Upper lobe of left lung (tissue), 6 donors: ENCODE measurements at places on chromosomes 11 and 22. TPM values are rescaled to one million over a fixed set of nuclear protein-coding genes. Genes with fewer than 3 reads are reported as not detected.

GRCh38 chr11:133582750-133583149, 50.4 kb upstream of the OPCML start:
- no peak for DNase-seq

DNA sequence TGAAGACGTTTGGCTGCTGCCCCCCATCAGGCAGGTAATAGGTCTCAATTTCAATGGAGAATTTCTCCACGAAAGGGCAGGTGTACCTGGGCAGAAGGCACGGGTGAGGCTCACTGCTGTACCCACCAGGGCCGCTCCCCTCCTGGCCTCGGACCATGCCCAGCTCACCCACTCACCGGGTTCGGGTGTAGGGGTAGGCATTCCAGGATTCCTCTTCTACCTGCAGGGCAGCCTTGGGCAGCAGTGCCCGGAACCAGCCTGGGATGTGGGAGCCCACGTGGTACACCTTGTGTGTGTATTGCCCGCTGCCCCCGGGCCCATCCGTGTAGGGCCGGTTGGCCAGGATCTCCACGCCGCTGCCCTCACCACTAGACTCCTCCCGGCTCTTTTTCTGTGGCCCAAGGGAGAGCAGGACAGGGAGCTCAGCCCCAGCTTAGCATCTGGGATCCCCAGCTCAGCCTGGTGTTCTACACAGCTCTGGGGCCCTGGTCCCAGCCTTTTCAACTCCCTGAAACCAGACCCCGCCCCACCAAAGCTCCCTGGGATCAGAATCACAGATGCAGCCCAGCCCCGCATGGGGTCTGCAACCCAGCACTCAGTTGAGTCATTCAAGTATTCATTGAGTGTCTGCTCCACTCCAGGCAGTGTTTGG, 2.7 kb downstream of the PITPNM1 start:
- peak; percentile 68 for DNase-seq

GRCh38 chr11:45678976-45679375, 13.6 kb upstream of the CHST1 start:
- no peak for DNase-seq

GRCh38 chr11:8332196-8332595, 68.5 kb upstream of the LMO1 start:
- peak; percentile 30 for DNase-seq

DNA sequence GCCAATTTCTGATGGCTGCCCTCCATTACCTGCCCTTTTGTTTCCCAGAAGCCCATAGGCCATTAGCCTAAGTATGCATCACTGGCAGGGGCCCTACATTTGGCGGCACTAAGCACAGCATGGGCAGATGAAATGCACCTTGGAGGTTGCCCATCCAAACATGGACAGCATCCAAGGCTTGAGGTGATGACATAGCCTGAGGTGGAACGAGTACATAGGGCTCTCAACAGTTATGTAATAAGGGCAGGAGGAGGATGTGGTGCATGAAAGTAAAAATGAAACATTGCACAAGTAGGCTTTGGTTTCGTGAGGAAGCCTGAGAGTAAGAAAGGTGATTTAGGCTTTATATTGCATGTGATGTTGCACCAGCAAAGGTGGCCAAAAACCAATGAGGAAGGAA, 148.1 kb downstream of the FAM76B start:
- peak; percentile 79 for DNase-seq

The PNPLA3 gene
- 4.6 TPM for total RNA-seq

DNA sequence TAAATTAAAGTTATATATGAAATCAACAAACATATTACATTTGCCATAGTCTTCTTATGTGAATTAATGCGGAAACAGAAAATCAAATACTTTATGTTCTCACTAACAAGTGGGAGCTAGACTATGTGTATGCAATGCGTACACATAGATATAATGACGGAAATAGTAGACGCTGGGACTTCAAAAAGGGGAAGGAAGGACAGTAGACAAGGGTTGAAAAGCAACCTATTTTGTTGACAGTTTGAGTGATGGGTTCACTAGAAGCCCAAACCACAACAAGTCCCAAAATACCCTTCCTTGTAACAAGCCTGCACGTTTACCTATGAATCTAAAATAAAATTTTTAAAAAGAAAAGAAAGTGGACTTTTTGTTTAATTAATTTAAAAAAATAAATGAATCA, 430.8 kb upstream of the CNTN5 start:
- DNase-seq = no peak

DNA sequence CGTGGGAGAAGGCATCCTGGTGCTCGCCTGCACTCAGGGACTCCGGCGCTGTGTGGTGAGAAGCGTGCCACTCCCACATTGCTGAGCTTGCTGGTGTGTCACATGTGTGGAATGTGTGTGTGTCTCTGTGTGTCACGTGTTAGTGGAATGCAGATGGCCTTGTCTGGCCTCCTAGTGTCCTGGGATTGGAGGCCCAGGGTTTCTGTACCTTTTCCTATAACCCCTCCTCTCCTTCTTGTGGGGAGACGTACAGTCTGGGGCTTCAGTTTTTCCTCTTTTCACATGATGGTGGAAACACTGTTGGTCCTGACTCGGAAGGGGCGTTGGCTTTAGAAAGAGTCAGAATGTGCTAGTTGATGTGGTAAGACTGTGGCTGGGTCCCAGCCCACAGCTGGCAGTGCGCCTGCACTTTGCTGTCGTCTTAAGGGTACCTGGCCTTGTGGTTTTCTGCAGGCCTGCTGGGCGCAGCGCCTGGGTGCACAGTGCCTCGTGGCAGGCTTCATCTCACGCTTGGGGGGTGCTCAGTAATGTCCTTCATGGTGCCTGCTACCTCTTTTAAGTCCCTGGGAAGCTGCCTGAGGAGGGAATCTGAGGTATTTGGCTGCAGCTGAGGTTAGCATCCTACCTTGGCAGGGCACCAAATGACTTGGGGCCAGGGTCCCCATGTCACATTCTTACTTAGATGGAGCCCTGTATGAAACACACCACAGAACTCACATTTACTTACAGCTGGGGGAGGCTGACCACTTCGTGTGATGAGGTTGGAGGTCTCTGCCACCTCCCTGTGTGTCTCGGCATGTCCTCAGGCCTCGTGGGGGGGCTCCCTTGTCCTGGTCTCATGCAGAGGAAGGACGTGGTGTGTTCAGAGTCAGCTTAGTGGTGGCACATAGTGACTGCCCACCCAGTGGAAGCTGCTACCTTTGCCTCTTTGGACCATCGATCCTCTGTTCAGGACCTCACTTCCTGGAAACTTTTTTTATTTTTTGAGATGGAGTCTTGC, 61.9 kb downstream of the MED15 start:
- DNase-seq = peak; percentile 93

The ADSL gene
- total RNA-seq = 48.0 TPM

DNA sequence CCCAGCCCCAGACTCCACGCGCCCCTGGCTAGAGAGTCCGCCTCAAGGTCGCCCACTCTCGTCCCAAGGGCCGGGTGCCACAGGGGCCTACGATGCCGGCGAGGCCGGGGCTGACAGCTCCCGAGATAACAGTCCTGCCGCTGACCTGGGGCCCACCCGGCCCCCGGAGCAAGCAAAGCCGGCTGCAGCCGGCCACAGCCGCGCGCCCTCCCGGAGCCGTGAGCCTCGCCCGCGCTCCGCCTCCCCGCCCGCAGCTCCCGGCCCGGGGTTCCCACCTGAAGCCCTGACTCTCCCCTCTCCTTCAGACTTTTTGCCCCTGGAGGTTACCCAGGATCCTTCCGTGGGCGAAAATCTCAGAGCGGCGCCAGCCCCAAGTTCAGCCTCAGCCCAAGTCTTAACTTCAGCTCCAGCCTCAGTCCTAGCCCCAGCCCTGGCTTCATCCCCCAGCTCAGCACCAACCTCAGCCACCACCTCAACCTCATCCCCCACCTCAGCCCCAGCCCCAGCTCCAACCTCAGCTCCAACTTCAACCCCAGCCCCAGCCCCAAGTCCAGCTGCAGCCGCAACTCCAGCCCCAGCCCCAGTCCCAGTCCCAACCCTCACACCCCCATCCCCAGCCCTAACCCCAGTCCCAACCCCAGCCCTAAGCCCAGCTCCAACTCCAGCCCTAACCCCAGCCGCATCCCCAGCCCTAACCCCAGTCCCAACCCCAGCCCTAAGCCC, 1.7 kb downstream of the KLHDC7B start:
- DNase-seq = no peak

The C11orf91 gene
- not detected for total RNA-seq

- DNase-seq = no peak
Measured at GRCh38 chr11:70095541-70096252, 17.6 kb downstream of the ANO1 start.

The CDC45 gene
- 1.8 TPM for total RNA-seq

The DENND6B gene
- total RNA-seq = 12.8 TPM

The TCN2 gene
- 72.0 TPM for total RNA-seq

The SLC22A12 gene
- total RNA-seq = not detected

GRCh38 chr22:42326801-42327200, 56.3 kb upstream of the TCF20 start:
- no peak for DNase-seq

The TMEM121B gene
- total RNA-seq = 0.61 TPM

- DNase-seq = no peak
Measured at GRCh38 chr11:19743622-19744021, 31.0 kb downstream of the NAV2 start.

The ANGPTL5 gene
- total RNA-seq = not detected

- no peak for DNase-seq
Measured at GRCh38 chr11:104432526-104432925, 268.6 kb upstream of the PDGFD start.

The APOBEC3B gene
- total RNA-seq = not detected

The TRIM48 gene
- total RNA-seq = not detected

The RHBDD3 gene
- total RNA-seq = 32.7 TPM

DNA sequence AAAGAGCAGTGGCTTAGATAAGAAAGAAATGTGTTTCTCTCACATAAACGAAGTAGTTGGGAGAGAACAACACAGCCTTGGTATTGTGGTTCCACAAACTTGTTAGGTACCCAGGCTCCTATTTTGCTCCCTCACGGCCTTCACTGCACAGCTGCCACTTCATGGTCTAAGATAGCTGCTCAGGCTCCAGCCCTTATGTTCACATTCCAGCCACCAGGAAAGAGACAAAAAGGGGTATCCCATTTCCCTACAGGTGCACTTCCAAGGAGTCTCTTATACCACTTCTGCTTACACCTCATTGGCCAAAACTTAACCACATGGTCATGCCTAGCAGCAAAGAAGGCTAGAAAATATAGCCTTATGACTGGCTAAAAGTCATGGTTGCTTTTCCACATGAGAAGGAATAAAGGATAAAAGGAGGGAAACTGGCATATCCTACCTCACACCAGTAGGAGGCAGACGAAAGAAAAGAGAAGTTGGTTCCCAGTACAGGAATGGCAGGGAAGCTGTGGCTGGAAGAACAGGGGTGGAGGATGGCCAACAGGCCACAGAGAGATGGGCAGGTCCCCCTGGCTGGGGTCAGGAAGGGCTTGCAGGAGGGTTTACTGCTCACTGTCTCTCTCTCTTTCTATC, 5.4 kb upstream of the HDHD5 start:
- DNase-seq = no peak

The IL18 gene
- 75.4 TPM for total RNA-seq

DNA sequence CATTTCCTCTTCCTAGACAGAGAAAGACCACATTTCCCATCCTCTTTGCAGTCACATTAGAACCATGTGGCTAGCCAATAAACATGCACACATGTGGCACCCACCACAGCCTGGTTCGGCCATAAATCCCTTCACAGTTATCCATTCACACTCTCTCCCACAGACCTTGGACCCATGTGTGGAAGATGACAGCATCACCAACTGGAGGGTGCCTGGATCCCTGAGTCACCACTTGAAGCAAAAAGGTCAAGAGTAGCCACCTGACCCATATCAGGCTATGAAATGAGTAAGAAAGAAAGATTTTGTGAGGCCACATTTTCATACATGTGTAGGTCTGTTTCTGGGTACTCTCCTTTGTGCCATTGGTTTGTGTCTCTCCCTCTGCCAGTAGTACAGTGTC, 9.0 kb upstream of the TMEM121B start:
- DNase-seq = no peak

- DNase-seq = no peak
Measured at GRCh38 chr11:94769880-94770279, 1.7 kb downstream of the AMOTL1 start.

The NAALADL1 gene
- 9.0 TPM for total RNA-seq

- peak; percentile 36 for DNase-seq
Measured at GRCh38 chr11:9530901-9531625, 42.4 kb upstream of the WEE1 start.

GRCh38 chr11:16925561-16926065, 88.6 kb downstream of the PLEKHA7 start:
- DNase-seq = peak; percentile 89

The SMC1B gene
- total RNA-seq = not detected

The TIGD3 gene
- total RNA-seq = 0.20 TPM

The TRIM51 gene
- not detected for total RNA-seq

DNA sequence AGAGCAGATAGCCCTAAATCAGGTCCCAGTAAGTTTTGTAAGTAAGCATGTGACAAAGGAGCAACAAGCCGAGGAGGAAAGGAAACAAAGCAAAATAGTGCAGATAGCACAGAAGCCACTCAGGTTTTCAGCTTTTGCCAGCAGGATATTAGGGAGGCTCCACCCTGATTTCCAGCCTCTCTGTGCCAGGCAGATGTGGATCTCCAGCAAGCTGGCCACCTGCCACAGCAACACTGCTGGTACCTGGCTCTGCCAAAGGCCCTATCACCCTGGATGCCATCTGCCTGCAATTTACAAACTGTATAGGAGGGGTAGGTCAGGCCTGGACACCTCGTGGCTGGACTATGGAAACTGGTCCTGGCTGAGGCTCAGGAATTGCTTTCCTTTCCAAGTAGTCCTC, 12.2 kb upstream of the NNMT start:
- DNase-seq = no peak

DNA sequence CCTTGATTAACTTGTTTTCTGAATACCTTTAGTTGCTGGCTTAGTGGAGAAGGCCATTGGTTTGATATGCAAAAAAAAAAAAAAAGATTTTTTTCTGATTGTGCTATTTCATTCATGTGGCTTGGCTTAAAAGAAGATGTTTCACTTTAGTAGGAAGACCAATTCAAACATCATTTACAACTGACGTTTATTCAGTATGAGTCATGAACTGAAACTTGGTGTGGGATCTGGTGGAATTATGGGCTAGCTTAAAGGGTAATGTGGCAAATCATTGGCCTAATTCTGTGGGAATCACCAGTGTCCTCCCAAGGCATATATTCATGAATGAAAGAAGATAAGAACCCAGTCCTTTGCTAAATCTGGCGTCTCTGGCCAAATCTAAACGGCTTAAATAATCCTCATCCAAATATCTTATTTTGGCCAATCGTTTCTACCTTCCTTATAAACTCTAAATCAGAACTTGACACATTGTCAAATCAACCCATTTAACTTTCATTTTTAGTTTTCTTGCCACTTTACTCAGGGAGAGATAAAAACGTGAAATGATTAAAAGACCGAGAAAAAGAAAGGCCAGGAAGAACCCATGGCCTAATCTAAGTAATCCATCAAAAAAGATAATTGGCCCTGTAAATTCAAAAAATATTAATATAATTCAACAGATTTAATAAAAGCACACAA, 77.0 kb downstream of the DDIAS start:
- DNase-seq = no peak
